ENCODE measurements at places on chromosomes 1 and 21. TPM values are rescaled to one million over a fixed set of nuclear protein-coding genes. Genes with fewer than 3 reads are reported as not detected.

Gene ADGRB2
- 13.5 TPM for polyA plus RNA-seq

Gene TBX15
- 0.27 TPM for polyA plus RNA-seq

DNA sequence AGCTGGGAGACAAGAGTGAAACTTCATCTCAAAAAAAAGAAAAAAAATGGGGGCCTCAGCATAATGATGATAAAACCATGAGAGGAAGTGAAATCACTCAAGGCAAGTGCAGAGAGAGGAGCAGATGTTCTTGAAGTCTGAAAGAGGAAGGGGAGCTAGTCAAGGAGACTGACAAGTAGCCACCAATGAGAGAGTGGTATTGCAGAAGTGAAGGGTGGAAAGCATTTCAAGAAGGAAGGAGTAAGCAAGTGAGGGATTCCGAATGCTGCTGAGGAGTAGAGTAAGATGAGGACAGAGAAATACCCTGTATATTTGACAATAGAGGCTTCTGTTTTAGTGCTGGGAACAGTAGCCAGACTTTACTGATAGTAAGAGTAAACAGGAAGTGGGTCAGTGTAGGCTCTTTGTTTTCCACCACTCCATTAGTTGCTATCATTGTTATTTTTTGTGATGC, 2.9 kb downstream of the TATDN3 start:
- no peak for DNase-seq

DNA sequence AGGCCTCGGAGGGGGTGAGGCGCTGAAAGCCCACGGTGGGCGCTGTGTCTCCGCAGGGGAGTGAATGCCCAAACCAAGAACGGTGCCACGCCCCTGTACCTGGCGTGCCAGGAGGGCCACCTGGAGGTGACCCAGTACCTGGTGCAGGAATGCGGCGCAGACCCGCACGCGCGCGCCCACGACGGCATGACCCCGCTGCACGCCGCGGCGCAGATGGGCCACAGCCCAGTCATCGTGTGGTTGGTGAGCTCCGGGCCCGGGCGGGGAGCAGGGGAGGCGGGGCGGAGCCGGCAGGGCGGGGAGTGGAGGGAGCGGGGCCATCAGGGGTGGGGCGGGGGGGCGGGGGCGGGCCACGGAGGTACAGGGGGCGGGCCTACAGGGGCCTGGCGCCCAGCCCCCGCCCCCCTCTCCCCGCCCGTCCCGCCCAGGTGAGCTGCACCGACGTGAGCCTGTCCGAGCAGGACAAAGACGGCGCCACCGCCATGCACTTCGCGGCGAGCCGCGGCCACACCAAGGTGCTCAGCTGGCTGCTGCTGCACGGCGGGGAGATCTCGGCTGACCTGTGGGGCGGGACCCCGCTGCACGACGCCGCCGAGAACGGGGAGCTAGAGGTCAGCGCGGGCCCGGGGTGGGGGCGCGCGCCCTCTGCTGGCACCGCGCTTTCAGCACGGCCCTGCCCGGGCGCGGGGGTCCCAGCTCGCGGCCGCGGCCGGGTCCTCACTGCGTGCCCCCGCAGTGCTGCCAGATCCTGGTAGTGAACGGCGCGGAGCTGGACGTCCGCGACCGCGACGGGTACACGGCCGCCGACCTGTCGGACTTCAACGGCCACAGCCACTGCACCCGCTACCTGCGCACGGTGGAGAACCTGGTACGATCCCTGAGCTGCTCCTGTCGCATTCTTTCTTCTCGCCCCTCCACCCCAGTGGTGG, 15.9 kb downstream of the ESPN start:
- DNase-seq: no peak

- no peak for DNase-seq
These were observed 89.9 kb downstream of the HMCN1 start for GRCh38 chr1:185824106-185824505.

Gene CFHR4
- polyA plus RNA-seq: not detected

Gene RGS1
- 1.3 TPM for polyA plus RNA-seq

DNA sequence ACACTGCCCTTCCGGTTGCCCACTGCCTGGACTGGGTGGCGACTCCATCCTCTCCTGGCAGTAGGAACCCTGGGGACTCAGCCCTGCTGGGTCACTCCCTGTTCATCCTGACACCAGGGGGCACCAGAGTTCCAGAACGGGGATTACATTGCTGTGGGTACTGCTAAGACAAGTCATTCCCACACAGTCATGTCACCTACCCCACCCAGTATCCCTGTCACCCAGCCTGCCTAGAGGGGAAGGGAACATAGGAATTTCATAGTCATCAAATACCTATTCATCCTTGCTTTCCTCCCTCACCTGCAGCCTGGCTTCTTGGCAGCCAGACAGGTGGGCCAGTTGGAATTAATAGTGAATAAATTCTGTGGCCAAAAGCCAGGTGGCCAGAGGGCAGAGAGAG, 9.8 kb upstream of the SFN start:
- DNase-seq: peak; percentile 66

- DNase-seq: no peak
These were observed 29.9 kb upstream of the LRRC3 start for GRCh38 chr21:44425307-44425894.

Gene TTLL7
- 7.0 TPM for polyA plus RNA-seq

DNA sequence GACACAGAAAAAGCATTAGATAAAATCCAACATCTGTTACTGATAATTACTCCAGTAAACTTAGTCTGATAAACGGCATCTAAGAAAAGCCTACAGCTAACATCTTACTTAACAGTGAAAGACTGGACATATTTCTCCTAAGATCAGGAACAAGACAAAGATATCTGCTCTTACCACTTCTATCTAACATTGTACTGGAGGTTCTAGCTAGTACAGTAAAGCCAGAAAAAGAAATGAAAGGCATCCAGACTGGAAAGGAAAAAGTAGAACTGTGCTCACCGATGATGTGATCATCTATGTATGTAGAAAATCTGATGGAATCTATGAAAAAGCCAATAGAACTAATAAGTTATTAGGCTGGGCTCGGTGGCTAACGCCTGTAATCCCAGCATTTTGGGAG, 21.7 kb downstream of the NEXN start:
- no peak for DNase-seq

- DNase-seq: no peak
These were observed 231.1 kb upstream of the RUNX1 start for GRCh38 chr21:35280231-35280630.

- DNase-seq: no peak
These were observed 1.2 kb downstream of the GBP6 start for GRCh38 chr1:89364954-89365550.

- no peak for DNase-seq
These were observed 167.2 kb upstream of the IRF2BP2 start for GRCh38 chr1:234776876-234777855.

GRCh38 chr1:202956969-202957368, 1.1 kb downstream of the ADIPOR1 start:
- DNase-seq: no peak

DNA sequence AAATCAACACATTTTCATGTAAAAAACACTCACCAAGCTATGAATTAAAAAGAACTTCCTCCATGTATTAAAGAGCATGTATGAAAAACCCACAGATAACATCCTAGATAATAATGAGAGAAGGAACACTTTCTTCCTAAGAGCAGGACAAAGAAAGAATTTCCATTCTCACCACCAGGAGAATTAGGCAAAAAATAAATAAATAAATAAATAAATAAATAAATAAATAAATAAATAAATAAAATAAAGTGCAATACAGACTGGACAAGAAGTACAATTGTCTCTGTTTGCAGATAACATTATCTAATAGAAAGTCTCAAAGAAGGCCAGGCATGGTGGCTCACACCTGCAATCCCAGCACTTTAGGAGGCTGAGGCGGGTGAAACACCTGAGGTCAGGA, 218.2 kb downstream of the BRINP3 start:
- DNase-seq: no peak

DNA sequence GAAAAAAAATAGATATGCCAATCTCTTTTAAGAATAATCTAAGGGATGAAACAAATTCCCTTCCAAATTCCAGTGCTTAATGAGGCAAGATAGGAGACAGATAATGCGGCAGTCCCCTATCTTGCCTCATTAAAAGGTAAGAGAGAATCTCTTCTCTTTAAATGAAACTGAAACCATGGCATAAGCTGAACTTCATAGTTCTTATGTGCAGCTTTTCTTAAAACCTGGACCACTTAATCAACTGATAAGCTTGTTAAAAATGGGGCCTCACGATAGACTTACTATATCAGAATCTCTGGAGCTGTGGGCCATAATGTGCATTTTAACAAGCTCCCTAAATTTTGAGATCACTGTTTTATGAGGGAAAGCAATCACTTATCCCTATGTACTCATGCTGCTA, 79.2 kb downstream of the NIBAN1 start:
- DNase-seq: no peak

Gene LMX1A
- polyA plus RNA-seq: 0.07 TPM

All from renal pelvis (tissue), 12 donors.